ENCODE measurements at places on chromosomes 7 and 10. TPM values are rescaled to one million over a fixed set of nuclear protein-coding genes. Genes with fewer than 3 reads are reported as not detected.
A peak's percentile ranks its signal among the peaks of the same experiment; 100 is the strongest.

- DNase-seq = no peak
- H3K27ac ChIP-seq = no peak overlapping the region
These were observed 22.3 kb downstream of the NPS start for GRCh38 chr10:127571386-127571785.

RINT1 gene
- total RNA-seq = 18.6 TPM

GRCh38 chr10:44310762-44311562 is 73.9 kb downstream of the CXCL12 start:
- peaks cover 19% of the 10 kb centered on the region for H3K27me3 ChIP-seq
- peak; percentile 58 for DNase-seq
- H3K27ac ChIP-seq = no peak overlapping the region
- peak overlapping the region; percentile 15 for H3K4me3 ChIP-seq
- peaks cover 4% of the 10 kb centered on the region for H3K4me1 ChIP-seq
- no peaks in the 10 kb centered on the region for H3K36me3 ChIP-seq

- H3K36me3 ChIP-seq = no peaks in the 10 kb centered on the region
- peaks cover 4% of the 10 kb centered on the region for H3K4me1 ChIP-seq
- H3K27me3 ChIP-seq = no peaks in the 10 kb centered on the region
- no peak overlapping the region for H3K4me3 ChIP-seq
- no peak for DNase-seq
These were observed 8.4 kb upstream of the CCNY start for GRCh38 chr10:35327790-35328403.

GRCh38 chr7:43570688-43571365 is 12.1 kb upstream of the STK17A start:
- H3K4me3 ChIP-seq = no peak overlapping the region
- no peak for DNase-seq

DNA sequence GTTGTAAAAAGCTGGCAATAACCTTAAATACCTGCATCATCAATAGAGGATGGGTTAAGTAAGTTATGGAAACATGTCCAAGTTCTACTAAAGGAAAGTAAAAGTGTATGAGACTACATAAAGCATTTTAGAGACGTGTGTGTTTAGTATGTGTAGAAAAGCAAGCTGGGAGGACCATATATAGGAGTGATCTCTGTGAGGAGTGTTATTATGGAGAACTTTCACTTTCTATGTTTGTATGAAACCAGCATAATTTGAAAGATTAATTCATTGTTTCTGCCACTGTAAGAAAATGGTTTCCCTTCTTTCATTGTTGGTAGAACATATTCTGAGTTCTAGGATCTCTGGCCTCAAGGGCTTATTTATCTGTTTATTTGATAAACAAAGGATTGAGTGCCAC is 19.2 kb upstream of the PDLIM1 start:
- DNase-seq = no peak
- H3K27me3 ChIP-seq = no peaks in the 10 kb centered on the region
- H3K4me1 ChIP-seq = no peaks in the 10 kb centered on the region

ATG9B gene
- total RNA-seq = 2.3 TPM

Data from H1 (cell line).